Activated T-helper 2 cell treated with anti-CD3 and anti-CD28 coated beads, Interferon-gamma antibody, Interleukin-2, Interleukin-4, amounts not matched to agents 10 μg/mL and 5 μg/mL and 100 μg/mL, durations not matched to agents 14 hours and 24 hours and 36 hours (primary cell): ENCODE measurements at places on chromosomes 16 and 17. TPM values are rescaled to one million over a fixed set of nuclear protein-coding genes. Genes with fewer than 3 reads are reported as not detected.

C17orf78 gene
- total RNA-seq: not detected in 2 replicates

CMTM2 gene
- 0.30 and 0.53 TPM in 2 replicates for total RNA-seq

ARMC7 gene
- 9.9 and 10.1 TPM in 2 replicates for total RNA-seq

SLFN12 gene
- 7.5 and 8.8 TPM in 2 replicates for total RNA-seq

PFAS gene
- 165 and 174 TPM in 2 replicates for total RNA-seq

CD7 gene
- total RNA-seq: 345 and 351 TPM in 2 replicates

KRT20 gene
- total RNA-seq: not detected in 2 replicates

C16orf46 gene
- total RNA-seq: 0.11 and 0.32 TPM in 2 replicates
